ENCODE measurements at places on chromosomes 1 and 21. TPM values are rescaled to one million over a fixed set of nuclear protein-coding genes. Genes with fewer than 3 reads are reported as not detected.

DNA sequence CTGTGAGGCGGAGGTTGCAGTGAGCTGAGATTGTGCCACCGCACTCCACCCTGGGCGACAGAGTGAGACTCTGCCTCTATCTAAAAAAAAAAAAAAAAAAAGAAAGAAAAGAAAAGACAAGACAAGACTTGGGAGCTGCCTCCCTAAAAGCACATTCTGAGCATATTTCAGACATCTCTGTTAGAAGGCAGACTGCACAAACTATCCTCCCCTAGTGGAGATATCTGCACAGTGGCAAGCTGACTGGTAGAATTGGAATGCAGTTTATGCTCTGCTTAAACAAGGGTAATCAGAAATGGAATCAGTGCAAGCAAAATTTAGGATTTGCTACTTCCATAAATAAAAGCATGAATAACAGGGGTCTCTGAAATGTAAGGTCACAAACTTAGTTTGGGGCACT, 31.8 kb downstream of the GNG4 start:
- DNase-seq = peak; percentile 41

- peak; percentile 61 for DNase-seq
These were observed 6.1 kb downstream of the STX6 start for GRCh38 chr1:181016563-181016962.

DNA sequence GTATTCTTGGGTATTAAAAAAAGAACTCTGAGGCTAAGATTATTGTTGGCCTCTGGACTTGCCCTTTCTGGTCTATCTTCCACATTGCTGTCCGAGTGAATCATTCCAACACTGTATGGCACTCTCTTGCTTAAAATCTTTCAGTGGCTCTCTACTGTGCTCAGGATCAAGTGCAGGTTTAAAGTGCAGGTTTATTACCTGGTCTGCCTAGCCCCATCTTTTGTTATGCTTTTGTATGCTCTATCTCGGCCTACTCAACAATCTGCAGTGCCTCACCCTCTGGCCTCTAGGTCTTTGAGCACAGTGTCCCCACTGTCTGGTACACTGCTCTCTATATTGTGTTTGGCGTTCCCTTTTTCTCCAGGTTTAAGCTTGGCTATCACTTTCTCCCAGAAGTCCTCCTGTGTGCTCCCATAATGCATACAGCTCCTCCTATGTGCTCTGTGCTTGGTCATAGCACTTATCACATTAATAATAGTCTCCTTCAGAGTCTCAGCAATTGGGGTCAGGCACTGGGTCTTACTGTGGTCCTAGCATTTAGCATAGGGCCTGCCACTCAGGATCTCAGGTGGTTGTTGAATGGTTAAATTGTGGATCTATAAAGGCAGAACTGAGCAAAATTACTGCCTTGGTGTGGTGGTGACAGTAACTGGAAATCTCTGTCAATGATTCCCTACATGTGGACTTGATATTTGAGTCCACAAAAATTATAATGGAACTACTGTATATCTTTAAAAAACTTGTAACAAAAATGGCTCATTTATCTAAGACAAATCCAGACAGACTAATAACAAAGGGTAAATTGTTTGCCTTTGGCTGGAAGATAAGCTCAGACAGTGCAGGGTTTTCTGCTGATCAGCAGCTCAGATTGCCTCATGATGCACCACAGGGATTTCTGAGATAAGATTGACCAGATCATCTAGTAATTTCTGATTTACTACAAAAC, 10.6 kb upstream of the LDLRAD1 start:
- no peak for DNase-seq

- peak; percentile 14 for DNase-seq
These were observed 141.1 kb upstream of the SAMSN1 start for GRCh38 chr21:14687268-14687625.

GRCh38 chr1:85344256-85344694, 67.8 kb upstream of the BCL10 start:
- DNase-seq = peak; percentile 25

DNA sequence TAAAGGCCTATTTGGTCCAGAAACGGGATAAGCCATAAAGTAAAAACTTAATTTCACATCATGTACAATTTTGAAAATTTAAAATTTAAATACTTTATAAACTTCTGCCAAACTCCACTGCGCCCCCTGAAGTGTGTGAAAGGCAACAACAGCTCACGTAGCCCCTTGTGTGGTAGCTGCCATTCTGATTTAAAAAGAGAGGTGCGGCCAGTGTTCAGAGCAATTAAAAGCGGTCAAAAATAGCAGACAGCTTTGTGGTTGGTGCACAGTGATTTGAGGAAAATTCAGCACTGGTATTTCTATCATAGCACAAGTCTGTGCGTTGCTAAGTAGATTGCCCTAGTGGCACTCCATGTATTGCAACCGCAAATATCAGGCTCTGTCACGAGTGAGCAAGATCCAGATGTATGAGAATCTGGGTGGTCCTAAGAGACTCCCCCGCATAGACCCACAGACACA, 122.5 kb downstream of the ATG4C start:
- peak; percentile 3 for DNase-seq

DNA sequence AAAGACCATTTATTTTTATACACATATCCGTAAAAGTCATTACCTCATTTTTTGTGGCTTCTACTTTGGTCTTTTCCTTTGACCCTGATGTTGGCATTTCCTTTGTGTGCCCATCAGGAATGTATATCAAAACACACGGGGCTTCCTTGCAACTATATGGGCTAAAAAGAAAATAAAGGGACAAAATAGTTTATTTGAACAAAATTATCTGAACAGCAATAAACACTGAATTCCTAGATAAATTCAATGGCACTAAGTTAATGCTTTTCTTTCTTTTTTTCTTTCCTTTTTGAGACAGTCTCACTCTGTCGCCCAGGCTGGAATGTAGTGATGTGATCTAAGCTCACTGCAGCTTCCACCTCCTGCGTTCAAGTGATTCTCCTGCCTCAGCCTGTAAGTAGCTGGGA, 45.2 kb downstream of the EPRS1 start:
- no peak for DNase-seq

- no peak for DNase-seq
These were observed 10.9 kb upstream of the SH2D1B start for GRCh38 chr1:162422662-162423375.

- peak; percentile 91 for DNase-seq
These were observed 19.1 kb downstream of the OPTC start for GRCh38 chr1:203512848-203513584.

DNA sequence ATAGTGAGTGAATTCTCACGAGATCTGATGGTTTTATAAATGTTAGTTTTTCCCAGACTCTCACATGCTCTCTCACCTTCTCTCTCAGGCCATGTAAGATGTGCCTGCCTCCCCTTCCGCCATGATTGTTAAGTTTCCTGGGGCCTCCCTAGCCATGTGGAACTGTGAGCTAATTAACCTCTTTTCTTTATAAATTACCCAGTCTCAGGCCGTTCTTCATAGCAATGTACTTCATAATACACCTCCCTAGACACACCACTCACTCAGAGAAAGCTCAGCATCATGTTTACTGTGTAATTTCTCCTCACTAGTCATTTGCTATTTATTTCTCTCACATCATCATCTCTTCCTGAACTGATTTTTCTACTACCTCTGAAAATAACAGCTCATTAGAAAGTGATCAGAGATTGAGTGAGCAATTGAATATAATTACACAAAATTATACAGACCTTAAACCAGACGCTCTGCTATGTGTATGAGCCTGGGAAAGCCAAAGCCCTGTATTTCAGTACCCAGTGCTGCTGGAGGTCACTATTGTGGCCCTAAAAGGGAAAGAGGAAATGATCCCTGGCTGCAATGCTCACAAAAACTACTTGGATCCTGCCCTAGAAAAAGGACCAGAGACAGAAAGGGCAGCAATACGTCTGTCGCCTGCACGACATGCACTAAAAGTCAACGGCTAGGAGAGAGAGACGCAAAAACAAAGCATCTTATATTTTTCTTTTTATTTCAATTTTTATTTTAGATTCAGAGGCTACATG, 284.5 kb downstream of the DSCAM start:
- DNase-seq = no peak

- peak; percentile 12 for DNase-seq
These were observed 123.3 kb downstream of the PCNX2 start for GRCh38 chr1:233172201-233172600.

GRCh38 chr1:79117376-79117775, 110.8 kb upstream of the ADGRL4 start:
- DNase-seq = peak; percentile 35

DNA sequence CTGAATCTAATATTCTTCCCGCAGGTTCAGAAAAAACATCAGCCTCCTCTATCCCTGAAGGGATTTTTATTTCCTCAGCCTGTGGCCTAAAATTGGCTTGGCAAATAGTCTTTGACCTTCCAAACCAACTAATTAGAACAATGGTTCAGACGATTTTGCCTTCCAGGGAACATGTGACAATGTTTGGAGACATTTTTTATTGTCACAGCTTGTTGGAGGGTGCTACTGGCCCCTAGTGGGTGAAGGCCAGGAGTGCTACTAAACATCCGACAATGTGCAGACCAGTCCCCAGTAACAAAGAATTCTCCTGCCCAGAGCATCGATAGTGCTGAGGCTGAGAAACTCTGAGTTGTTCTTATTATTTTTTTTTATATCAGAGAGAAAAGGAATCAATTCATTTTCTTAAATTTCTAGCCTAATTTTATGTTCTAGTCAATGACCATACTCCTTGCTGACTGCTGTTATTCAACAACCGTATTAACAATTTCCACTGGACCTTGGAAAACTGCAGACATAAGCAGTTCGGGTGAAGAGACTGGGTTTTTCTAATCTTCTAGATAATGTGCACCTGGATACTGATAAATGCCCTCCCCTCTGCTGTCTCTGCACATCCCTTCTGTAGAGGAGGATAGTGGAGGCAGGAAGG, 280.7 kb downstream of the LMX1A start:
- DNase-seq = peak; percentile 33

DNA sequence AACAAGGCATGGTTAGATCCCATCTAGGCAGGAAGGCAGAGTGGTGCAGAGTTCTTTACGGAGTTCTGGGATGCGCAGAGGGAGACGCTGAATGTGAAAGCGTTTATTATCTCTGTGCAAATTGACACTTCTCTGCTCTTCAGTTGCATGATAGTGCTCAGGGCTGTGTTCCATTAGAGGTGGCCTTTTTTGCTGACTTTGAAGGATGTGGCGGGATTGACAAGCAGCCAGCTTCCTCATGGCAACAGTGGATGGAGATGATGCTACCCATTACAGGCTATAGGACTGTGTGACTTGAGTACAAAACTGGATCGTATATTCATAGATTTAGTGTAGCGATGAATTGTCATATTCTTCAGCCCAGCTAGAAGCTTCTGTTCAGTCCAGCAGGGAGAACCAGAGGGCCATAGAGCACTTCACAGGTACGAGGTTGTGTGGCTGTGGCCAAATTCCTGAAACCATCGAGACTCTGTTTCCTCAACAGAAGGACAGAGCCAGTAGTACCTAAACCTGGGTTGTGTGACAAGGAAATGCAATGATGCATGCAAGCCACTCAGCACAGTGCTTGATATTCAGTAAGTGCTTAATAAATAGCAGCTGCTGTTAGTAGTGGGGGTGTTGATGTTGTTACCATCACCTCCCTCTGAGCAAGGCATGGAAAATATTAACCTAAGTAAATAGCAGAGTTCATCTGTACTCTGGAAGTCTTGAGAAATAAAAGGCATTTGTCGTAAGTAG, 430.0 kb upstream of the KAZN start:
- no peak for DNase-seq

DNA sequence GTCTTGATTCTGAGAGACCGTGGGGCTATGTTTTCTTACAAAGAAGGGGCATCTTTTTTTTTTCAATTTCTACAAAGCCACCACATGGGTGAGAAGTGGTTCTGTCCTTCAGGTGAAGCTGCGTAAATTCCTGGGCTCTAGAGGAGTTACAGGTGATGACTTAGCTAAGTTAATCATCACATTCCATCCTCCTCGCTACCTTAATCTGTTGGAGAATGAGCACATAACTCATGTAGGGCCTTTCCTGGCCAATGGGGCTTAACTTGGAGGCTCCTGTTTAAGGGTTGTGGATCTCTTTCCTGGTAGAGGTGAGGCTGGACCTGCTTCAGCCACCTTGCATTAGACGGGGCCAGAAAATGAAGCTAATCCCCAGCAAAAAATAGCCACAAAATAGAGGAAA, 19.9 kb downstream of the REG4 start:
- DNase-seq = peak; percentile 66

- no peak for DNase-seq
These were observed 16.8 kb upstream of the LSS start for GRCh38 chr21:46245213-46245915.

DNA sequence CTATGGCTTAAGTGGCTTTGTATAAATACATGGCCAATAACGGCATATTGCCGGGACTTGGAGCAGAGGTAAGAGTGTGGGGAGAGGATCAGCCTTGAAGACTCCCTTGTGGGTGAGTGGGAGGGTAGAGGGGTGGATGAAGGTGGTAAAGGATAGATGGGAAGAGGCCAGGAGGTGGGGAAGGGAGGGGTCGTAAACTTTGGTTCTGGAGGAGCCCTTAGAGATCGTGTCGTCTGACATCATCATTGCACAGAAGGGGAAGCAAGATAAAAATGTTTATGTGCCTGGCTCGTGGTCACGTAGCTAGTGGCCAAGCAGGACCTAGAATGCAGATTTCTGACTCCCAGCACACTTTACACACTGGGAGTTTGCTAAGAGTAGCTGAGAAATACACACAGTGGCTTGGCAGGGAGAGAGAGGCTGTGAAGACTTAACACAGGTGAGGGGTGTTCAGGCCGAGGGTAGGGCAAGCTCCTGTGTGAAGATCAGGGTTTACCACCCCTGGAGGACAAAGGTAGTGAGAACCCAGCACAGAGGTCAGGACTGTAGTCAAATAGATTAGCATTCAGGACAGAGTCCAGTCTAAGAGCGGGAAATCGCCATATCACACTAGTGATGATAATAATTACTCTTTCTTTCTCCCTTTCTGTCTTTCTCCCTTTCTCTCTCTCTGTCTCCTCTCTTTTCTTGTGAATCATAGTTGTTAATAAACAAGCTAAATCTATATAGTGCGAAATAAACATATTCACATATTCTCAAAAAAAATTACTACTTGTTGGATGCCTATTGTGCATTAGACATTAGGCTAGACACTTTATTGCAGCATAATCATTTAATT, 75.5 kb downstream of the LRRC8D start:
- DNase-seq = no peak

DNA sequence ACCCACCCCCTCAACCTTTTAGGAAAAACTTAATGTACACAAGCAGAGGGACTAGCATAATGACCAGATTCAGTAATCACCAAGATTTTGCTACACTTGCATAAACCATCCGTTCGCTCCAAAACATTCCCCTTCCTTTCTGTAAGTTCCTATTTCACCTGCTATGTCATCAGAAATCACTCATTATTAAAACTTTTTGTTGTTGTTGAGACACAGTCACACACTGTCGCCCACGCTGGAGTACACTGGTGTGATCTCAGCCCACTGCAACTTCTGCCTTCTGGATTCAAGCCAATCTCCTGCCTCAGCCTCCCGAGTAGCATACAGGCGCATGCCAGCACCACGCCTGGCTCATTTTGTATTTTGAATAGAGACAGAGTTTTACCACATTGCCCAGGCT, 3.4 kb downstream of the MRPL20 start:
- DNase-seq = no peak

Gene CNKSR1
- 11.8 TPM for total RNA-seq

Gene LINGO4
- under 0.01 TPM for total RNA-seq

Gene NR0B2
- not detected for total RNA-seq

Gene TNFAIP8L2
- total RNA-seq = not detected

Gene OR2L13
- not detected for total RNA-seq

Gene TNFRSF18
- 1.7 TPM for total RNA-seq

Gene AQP10
- total RNA-seq = 0.13 TPM

Gene LRRC38
- total RNA-seq = not detected

Gene VSIG8
- not detected for total RNA-seq

Gene CFHR2
- total RNA-seq = not detected

Gene FAM167B
- total RNA-seq = 0.26 TPM

Gene SLC45A1
- total RNA-seq = 0.26 TPM

Gene AKT3
- 7.9 TPM for total RNA-seq

Data from bronchial epithelial cell (primary cell).